H54 (cell line): ENCODE measurements at places on chromosomes 16 and 17.
A peak's percentile ranks its signal among the peaks of the same experiment; 100 is the strongest.

- DNase-seq, result no peak
Observed at GRCh38 chr17:44400226-44400847, 10.9 kb upstream of the ITGA2B start.

GRCh38 chr17:80793851-80794267, 197.8 kb upstream of the CHMP6 start:
- DNase-seq, result no peak

- DNase-seq, result no peak
Observed at GRCh38 chr17:62801553-62802114, 6.5 kb downstream of the MARCHF10 start.

- DNase-seq, result peak; percentile 40
Observed at GRCh38 chr17:64278614-64279013, 15.6 kb upstream of the TEX2 start.

- no peak for DNase-seq
Observed at GRCh38 chr16:17861981-17862479, 391.3 kb upstream of the XYLT1 start.

DNA sequence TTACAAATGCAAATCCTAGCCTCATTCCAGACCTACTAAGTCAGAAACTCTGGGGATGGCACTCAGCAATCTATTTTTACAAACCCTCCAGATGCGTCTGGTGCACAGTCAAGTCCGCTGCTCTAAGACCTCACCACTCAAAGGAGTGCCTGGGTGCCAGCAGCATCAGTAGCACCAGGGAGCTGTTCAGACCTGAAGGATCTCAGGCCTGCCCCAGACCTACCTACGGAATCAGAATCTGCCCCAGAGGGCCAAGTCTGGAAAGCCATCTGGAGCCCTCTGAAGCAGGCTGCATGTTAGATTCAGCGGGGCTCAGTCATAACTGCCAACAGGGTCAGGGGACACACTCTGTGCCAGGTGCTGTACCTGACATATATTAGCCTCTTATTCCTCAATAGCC, 17.6 kb downstream of the MEOX1 start:
- no peak for DNase-seq

DNA sequence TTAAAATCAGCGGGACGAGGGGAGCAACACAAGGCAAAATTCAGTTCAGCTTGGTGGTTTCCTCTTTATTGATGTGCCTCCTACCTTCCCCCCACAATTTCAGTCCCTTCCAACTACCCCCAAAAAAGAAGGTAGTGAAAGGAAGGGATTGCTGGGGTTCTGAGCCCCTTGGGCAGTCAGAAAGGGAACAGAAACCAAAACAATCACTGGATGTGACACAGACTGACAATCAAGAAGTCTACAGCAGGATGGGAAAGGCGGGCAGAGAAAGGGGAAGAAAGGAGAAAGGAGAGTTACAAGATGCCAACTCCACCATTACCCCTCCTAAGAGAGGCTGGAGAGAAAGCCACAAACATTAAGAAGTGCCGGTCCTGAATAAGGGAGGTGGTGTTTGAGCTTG, 1.1 kb upstream of the PHF23 start:
- DNase-seq, result no peak

GRCh38 chr17:152860-153420, 15.6 kb downstream of the SCGB1C2 start:
- DNase-seq, result no peak

GRCh38 chr17:14790521-14790920, 474.6 kb downstream of the PMP22 start:
- no peak for DNase-seq

- DNase-seq, result peak; percentile 58
Observed at GRCh38 chr17:81034168-81034777, 678 bp upstream of the BAIAP2 start.

- no peak for DNase-seq
Observed at GRCh38 chr16:50699326-50700159, 6.1 kb downstream of the NOD2 start.

DNA sequence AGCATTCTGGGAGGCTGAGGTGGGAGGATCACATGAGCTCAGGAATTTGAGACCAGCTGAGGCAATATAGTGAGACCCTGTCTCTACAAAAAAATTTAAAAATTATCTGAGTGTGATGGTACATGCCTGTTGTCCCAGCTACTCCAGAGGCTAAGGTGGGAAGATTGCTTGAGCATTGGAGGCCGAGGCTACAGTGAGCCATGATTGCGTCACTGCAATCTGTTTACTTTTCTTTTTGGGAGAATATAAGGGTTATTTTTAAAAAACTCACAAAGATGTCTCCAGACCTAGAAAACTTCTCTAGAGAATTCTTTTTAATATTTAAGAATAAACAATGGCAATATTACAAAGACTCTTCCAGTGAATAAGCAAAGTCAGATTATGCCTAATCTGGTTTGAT, 226.9 kb downstream of the BCAS3 start:
- DNase-seq, result no peak
